ENCODE measurements at places on chromosomes 11 and 22. TPM values are rescaled to one million over a fixed set of nuclear protein-coding genes. Genes with fewer than 3 reads are reported as not detected.

DNA sequence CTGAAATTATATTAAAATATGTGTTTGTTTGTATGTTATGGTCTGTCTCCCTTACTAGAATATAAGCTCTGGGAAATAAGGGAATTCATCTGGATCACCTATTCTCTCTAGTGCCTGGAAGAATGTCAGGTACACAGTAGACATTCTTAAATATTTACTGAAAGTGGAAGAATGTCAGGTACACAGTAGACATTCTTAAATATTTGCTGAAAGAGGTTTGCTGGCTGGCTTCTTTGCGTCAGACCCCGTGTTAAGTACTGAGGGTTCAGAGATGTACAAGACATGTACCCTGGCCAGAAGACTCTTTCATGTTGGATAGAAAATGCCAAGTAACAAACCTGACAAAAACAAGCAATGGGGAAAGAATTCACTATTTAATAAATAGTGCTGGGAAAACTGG is 199.1 kb downstream of the INSC start:
- H3K36me3 ChIP-seq: no peaks in the 10 kb centered on the region
- no peak overlapping the region for H3K27ac ChIP-seq
- no peaks in the 10 kb centered on the region for H3K27me3 ChIP-seq
- H3K4me3 ChIP-seq: no peak overlapping the region

- no peak overlapping the region for H3K4me3 ChIP-seq
- peaks cover 43% of the 10 kb centered on the region for H3K4me1 ChIP-seq
- H3K36me3 ChIP-seq: peaks cover 6% of the 10 kb centered on the region
- no peaks in the 10 kb centered on the region for H3K27me3 ChIP-seq
Observed at GRCh38 chr11:11987503-11988022, 20.9 kb downstream of the DKK3 start.

GRCh38 chr22:42630211-42630610 is 10.2 kb downstream of the ATP5MGL start:
- H3K4me1 ChIP-seq: peaks cover 2% of the 10 kb centered on the region
- no peak overlapping the region for H3K4me3 ChIP-seq
- DNase-seq: no peak

Gene SCGB1C1
- total RNA-seq: not detected

GRCh38 chr11:73645121-73645969 is 1.0 kb upstream of the PLEKHB1 start:
- DNase-seq: no peak
- H3K4me1 ChIP-seq: no peaks in the 10 kb centered on the region
- no peak overlapping the region for H3K4me3 ChIP-seq
- H3K36me3 ChIP-seq: no peaks in the 10 kb centered on the region
- peaks cover 12% of the 10 kb centered on the region for H3K27me3 ChIP-seq
- no peak overlapping the region for H3K27ac ChIP-seq

All from endothelial cell of umbilical vein (primary cell).